Stimulated activated CD8-positive, alpha-beta memory T cell treated with anti-CD3 and anti-CD28 coated beads, Interleukin-7, amount 100 ng/mL, for 1 hour (primary cell): ENCODE measurements at places on chromosomes 7 and 10.

DNA sequence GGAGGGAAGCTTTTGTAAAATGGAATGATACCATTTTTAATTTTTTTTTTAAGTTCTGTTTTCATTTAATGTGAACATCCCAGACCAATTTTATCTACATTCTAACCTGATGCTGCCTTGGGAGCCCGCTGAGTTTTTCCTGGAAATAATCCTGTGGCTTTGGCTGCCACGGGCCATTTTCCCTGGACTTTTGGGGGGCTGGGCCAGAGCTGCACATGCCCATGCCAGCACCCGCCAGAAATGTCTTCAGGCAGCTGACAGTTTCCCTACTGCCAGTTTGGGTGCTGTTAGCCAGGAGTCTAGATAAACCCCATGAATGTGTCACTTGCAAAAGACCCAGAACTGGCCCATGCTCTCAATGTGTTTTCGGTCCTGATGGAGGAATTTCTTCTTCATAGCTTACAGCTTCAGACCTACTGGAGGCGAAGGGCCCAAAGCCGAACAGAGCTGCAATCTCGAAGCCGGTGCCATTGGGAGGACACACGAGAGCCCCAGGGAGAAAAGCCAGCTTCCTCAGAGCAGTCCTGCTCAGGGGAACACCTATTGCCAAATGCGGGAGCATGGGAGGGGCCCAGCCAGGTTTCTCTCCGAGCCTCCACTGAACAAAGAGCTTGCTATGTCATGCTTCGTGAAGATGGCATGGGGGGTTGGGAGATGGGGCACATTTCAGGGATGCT, 444.2 kb upstream of the MKI67 start:
- no peak for DNase-seq

GRCh38 chr10:62866451-62866850, 50.3 kb upstream of the EGR2 start:
- DNase-seq, result no peak

DNA sequence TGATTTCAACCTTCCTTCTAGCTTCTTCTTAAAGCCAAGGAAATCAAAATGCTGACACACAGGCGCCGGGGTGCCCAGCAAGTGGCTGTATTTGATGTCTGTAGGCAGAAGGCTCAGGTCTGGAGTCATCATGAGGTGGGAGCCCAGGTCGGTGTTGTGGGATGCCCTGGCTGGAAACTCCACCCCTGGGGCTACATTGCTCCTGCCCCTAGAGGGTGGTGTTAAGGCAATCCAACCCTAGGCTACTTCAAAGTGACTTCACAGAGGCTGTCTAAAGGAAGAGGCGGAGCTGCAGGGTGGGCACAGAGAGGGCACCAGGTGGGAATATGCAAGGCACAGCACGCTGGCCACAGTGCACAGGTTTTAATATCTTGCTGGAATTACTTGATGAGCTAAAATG, 200.9 kb downstream of the ADAM12 start:
- DNase-seq, result no peak

DNA sequence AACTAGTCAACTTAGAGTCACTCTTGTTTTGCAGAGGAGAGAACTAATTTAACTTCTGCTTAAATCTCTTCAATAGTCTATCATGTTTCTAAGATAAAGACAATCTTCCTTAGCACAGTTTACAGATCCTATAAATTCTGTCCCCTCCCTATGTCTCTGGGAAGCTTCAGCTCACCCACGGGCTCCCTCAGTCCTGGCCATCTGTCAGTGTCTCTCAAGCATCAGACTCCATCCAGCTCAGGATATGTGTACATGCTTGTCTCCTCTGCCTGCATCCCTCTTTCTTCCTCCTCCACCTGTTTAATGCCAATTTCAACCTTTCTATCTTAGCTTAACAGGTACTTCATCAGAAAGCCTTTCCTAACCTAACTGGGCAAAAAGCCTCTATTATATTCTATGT, 177.1 kb upstream of the PTER start:
- DNase-seq, result no peak

DNA sequence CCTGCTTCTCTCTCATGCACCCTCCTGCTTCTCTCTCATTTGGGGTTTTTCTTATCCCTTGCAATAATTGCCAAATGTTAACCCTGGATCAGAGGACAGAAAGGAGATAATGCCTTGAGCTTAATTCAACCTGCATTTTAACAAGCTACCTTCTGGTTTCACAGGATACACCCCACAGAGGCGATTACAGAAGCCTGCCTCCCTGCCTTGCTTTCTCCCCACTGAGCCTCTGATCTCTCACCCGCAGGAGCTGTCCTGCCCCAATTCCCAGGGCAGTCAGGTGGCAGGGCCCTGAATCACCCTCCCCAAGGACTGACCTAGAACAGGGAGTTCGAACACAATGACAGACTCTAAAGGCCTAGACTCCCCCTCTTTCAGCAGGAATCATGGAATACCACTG, 959.5 kb downstream of the GRID1 start:
- DNase-seq, result no peak
